ENCODE measurements at places on chromosomes 6 and 20. TPM values are rescaled to one million over a fixed set of nuclear protein-coding genes. Genes with fewer than 3 reads are reported as not detected.

- no peak for DNase-seq
Measured at GRCh38 chr6:37559501-37559900, 59.8 kb upstream of the CCDC167 start.

- DNase-seq: no peak
Measured at GRCh38 chr20:53757472-53757913, 163.9 kb upstream of the ZNF217 start.

DNA sequence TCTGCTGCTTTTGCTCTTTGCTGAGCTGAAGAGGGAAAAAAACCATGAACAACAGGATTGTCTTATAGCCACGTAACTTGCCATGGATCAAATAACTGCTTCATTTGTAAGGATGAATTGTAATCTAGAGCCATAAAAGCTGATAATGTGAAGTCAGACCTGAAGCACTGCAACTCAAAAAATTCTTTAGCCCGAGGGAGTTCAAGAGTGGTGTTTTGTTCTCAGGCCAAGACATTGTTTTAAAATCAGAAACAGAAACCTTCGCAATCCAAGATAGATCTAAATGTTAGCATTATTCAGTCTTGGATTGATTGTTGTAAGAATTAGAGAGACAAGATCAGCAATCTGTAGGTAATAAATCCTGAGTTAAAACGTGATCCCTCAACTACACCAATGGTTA lies at the start of gene TRAPPC3L:
TSS of gene TRAPPC3L (minus strand) at position 34 of the 400 bp plus-strand sequence. CDS start 170 bp downstream, outside the sequence.
- no peak for DNase-seq

DNA sequence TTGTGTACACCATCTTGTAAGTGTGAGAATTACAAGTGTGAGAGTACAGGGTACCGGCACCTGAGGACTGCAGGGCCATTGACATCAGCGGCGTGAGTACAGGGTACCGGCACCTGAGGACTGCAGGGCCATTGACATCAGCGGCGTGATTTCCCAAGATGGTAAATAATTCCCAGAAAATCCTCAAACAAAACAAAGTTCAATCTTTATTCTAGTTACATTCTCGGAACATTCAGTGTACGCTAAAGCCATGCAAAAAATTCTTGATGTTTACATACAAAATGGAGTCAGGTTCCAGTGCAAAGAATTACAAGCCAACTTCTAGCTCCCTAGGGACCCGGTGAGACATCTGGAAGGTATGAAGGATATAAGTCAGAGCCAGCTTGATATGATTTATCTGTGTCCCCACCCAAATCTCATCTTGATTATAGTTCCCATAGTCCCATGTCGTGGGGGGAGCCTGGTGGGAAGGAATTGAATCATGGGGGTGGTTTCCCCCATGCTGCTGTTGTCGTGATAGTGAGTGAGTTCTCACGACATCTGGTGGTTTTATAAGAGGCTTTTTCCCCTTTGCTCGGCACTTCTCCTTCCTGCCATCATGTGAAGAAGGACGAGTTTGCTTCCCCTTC lies 172.7 kb downstream of the TTLL2 start:
- no peak for DNase-seq

DNA sequence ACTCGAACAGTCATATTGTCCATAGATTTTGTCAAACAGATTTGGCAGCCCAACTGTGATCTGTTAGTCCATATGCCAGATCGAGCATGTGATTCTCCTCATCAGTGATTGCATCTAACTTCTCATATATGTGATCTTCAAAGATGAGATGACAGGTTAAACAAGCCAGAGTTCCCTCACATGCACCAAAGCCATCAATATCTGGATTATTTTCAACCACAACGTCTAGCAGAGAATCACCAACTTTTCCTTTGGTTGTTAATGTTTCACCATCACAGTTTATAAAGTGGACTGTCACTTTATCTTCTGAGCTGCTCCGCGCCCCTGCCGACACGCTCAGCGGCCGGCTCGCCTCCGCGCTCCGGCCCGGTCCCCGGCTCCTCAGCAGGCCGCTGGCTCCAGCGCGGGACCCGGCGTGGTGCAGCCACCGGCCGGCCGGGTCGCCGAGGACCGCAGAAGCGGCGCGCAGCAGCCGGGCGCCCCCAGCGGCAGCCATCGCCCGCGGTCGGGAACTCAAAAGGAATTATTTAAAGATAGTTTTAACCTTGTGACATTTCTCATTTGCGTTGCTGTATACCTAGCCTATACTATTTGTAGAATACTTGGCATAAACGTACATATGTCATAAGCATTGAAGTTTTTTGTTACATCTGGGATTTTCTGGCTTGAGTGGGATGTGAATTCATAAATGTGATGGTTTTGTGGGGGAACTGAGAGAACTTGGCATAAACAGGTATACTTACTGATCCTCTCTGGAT lies 40.1 kb upstream of the DYNLRB1 start:
- DNase-seq: no peak

The TNF gene
- total RNA-seq: not detected

- no peak for DNase-seq
Measured at GRCh38 chr6:53195048-53195447, 46.4 kb upstream of the GCM1 start.

Measured in neural crest cell (in vitro differentiated cells).